ENCODE measurements at places on chromosomes 1 and 21.

- no peak for DNase-seq
Measured at GRCh38 chr21:41953831-41954653, at the start of gene C2CD2. TSS of gene C2CD2 (minus strand) at chr21:41954018. CDS start at chr21:41953648, 370 bp downstream.

DNA sequence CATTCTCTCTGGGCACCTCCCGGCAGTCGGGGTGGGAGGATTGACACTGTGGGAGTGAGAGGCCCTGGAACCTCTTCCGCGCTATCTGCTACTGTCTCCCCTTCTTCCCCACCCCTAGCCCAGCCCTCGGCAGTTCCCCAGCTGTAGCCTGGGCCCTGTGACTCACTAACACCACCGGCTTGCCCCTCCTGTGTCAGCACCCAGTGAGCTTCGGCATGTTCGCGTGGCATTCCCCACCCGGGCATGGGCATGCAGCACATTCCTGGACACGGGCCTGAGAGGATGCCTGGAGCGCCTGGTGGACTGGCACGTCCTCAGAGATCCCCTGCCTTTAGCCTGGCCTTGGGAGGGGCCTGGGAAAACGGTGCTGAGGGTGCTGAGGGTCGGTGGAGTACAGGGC is 1.3 kb downstream of the CDK18 start:
- DNase-seq, result no peak

- no peak for DNase-seq
Measured at GRCh38 chr1:2588661-2589430, 2.3 kb downstream of the PRXL2B start.

- no peak for DNase-seq
Measured at GRCh38 chr1:32933742-32934322, 30.8 kb downstream of the RNF19B start.

- no peak for DNase-seq
Measured at GRCh38 chr1:239228451-239228850, 157.9 kb upstream of the CHRM3 start.

DNA sequence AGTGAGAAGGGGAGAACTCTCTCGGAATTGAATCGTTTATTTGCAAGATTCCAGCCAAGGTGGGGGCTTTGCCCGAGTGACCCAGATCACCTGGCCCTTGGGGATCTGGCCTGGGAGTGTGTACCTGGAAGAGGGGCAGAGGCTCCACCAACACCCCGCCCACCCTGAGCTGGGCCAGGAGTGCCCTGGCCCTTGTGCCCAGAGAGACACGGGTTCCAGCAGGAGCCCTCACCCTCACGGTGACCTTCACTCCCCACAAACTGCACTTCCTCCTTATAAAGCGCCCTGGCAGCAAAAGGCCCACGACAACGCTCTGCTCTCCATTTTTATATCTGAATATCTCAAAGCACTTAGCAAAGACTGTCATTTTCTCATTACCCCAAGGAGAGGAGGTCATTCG is 16.6 kb downstream of the CASZ1 start:
- DNase-seq, result no peak

DNA sequence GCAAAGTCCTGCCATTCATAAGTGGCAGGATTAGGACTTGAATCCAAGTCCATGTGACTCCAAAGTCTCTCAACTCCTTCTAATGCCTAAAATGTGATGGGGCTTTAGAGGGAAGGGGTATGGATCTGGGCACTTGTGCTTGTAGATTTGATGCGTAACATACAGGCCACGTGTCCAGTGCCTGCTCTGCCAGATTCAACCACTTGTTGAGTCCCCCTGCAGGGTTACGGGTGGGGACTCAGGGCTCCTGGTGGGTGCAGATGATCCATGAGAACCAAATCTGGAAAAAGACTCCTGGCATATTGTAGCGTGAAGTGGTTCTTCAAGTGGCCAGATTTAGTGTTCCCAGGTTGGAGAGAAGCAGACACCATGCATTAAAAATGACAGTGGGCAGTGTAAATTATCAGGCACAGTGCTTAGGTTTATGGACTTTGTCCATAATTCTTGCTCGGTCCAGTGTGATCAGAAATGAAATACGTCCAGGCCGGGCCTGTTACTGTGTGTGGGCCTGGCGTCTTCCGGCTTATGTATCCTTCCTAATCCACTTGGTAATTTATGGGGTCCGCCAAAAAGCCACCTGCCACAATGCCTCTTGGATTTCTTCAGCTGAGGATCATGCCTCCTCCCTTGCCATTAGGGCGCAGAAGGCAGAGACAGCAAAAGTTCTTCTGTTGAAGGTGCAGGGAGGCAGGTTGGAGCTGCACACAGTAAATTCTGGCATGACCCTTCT is 51.2 kb upstream of the LRP8 start:
- DNase-seq, result no peak

- no peak for DNase-seq
Measured at GRCh38 chr1:97308131-97308530, 586.5 kb downstream of the PTBP2 start.

Measured in stimulated activated CD8-positive, alpha-beta memory T cell treated with anti-CD3 and anti-CD28 coated beads, Interleukin-15, amount 100 ng/mL, for 4 hours (primary cell).